ENCODE measurements at places on chromosomes 3 and 15. TPM values are rescaled to one million over a fixed set of nuclear protein-coding genes. Genes with fewer than 3 reads are reported as not detected.

TMIE gene
- 0.13 TPM for total RNA-seq

GABPB1 gene
- total RNA-seq = 36.8 TPM

ADGRG7 gene
- total RNA-seq = not detected

LCTL gene
- total RNA-seq = not detected

CAMK2N2 gene
- 1.6 TPM for total RNA-seq

CCDC13 gene
- total RNA-seq = 0.41 TPM

SAMD7 gene
- total RNA-seq = not detected

CELF6 gene
- 0.10 TPM for total RNA-seq

IRAK2 gene
- total RNA-seq = 17.6 TPM

SEMA5B gene
- 0.33 TPM for total RNA-seq

DISP2 gene
- 1.0 TPM for total RNA-seq

MORC1 gene
- not detected for total RNA-seq

STRIT1 gene
- not detected for total RNA-seq

SEMA3B gene
- total RNA-seq = 8.8 TPM

RBMS3 gene
- total RNA-seq = 0.51 TPM

TMEM207 gene
- not detected for total RNA-seq

MINAR1 gene
- 0.30 TPM for total RNA-seq

CFAP92 gene
- total RNA-seq = not detected

CLEC3B gene
- total RNA-seq = not detected

AMOTL2 gene
- total RNA-seq = 52.4 TPM

ALPK3 gene
- total RNA-seq = 0.14 TPM

MAGI1 gene
- total RNA-seq = 3.5 TPM

GRAMD1C gene
- 0.41 TPM for total RNA-seq
